ENCODE measurements at places on chromosomes 5 and 9.
A peak's percentile ranks its signal among the peaks of the same experiment; 100 is the strongest.

GRCh38 chr5:170488570-170488969 is 15.2 kb upstream of the KCNIP1 start:
- DNase-seq = no peak

- DNase-seq = no peak
Measured at GRCh38 chr9:92950359-92950955, 3.1 kb downstream of the FGD3 start.

DNA sequence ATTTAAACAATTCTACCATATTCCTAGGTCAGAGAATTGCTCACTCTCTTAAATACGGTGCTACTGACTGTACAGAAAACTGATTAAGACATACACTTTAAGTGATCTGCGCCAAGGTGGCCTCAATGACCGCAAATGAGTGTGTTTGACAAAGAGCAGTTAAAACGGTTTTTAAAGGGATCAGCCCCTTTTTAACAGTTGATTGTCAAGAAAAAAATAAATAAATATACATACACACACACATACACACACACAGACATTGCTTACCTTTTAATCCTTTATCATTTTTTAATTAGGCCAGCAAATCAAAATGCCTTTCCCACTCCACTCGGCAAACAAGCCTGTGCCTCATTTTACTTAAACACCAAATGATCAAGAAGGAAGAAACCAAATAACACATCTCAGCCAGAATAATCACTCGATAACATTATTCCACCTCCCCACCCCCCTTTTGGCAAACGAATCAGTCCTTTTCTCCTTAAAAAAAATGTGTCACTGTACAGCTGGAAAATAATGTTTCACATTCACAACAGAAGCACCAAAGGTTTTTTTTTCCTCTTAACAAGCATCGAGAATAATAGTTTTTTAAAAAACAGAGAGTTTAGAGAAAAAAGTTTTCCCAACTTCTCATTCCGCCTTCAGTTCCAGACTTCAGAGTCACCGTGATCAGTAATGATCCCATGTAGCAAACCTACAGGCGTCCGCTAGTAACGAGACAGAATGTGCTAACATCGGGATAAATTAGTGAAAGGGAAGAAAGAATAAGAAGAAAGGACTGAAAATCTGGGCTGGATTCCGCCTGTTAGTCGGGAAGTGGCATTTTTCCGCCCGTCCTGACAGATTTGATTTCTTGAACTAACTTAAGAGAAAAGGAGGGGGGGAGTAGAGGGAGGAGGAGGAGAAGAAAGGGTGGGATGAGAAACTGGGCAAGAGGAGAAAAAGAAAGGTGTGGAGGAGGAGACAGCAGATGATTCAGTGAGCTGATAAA is at the start of gene ZNF608:
Gene ZNF608 (minus strand): TSS at position 712 of the 988 bp plus-strand sequence. CDS start 1,650 bp downstream, outside the sequence.
- DNase-seq = no peak

DNA sequence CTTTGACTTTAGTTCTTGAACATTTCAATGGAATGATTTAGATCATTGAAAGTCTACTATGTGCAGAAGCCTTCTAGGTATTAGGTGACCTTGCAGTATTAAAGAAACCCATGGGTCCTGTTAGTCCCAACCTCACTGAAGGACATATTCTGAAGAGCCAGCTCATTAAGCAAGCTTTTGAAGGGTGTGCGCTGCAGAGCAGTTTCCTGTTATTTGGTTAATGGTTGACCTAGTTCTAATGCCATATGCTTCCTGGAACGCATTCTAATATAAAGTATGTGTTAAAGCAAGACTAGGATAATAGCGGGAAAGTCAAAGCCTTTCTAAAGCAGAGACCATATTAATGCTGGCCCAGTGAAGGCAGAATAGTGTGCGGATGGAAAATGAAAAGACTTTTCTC is 20.1 kb downstream of the ZNF462 start:
- no peak for DNase-seq

- peak; percentile 37 for DNase-seq
Measured at GRCh38 chr9:21559402-21560280, 77.5 kb upstream of the IFNE start.

DNA sequence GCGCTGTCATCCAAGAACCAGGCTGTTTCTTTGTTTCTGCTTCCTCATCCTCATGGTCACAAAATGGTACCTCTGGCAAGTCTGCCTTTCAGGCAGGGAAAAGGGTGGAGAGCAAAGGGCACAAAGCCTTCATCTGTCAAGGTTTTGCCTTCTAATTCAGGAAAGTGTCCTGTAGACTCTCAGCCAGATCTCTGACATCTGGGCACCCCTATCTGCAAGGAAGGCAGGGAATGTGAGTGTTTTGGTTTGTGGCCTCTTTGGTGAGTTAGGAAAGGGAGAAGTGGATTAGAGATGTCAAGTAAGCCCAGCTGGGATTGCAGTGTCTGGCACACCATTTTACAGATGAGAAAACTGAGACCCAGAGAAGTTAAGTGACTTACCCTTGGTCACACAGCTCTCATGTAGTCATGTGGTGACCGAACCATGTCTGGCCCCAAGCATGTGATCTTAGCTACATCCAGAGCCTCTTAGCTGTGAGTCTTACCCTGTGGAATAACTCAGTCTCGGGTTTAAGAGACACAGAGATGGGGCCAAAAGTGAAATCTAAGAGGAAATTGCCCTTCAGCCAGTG is 115.6 kb upstream of the SAP30L start:
- no peak for DNase-seq

- no peak for DNase-seq
Measured at GRCh38 chr5:112124788-112125187, 294.3 kb downstream of the EPB41L4A start.

DNA sequence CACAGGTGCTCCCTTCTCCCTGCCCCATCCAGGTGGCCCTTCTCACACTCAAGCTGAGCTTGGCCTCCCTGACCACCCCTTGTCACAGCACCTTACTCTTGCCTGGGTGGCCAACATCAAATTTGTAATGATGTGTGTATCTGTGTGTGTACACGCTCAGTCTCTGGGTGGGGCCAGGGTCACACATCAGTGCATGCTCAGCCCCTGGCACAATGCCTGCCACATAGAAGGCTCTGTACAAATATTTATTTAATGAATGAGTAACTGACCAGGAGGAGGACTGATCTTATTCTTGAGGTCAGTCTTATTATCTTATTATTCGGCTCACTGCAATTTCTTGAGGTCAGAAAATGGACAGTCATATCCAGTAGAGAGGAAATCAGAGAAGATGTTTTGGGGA is 41.3 kb upstream of the HAND1 start:
- DNase-seq = no peak

- DNase-seq = no peak
Measured at GRCh38 chr5:177453852-177454396, 7.3 kb downstream of the PRR7 start.

GRCh38 chr5:14164164-14165163 is 21.3 kb downstream of the TRIO start:
- DNase-seq = no peak

DNA sequence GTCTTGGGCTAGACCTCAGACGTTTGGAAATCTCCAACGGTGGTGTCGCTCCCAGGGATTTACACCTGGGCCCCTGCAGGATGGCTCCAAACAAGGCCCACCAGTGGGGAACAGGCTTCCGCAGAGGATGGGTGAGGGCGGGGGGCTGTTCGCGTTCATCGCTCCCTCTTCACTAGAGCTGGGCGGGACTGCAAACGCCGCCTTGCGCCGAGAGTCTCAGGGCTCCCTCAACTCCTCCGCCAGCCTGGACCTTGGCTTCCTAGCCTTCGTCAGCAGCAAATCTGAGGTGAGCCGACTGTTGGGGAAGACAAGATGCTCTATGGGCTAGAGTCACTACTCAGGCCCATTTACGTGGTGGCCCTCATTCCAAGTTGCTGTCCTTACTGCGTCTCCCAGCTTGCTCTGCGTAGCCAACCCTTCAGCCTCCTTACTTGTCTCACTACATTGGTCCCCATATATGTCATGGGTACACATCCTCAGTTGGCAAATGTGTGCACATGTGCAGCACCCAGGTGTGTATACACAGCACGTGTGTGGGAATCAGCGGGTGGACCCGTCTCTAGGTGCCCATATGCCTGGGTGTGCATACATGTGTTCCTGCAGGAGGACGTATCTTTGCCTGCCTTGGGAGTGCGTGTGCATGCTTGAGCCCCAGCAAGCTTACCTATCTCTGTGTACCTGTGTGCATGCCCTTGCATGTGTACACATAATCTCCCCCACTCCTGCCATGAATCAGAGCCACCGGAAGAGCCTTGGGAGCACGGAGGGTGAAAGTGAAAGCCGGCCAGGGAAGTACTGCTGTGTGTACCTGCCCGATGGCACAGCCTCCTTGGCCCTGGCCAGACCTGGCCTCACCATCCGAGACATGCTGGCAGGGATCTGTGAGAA is 10.5 kb downstream of the RGS14 start:
- no peak for DNase-seq

- no peak for DNase-seq
Measured at GRCh38 chr5:113281194-113281593, 153.6 kb downstream of the TSSK1B start.

DNA sequence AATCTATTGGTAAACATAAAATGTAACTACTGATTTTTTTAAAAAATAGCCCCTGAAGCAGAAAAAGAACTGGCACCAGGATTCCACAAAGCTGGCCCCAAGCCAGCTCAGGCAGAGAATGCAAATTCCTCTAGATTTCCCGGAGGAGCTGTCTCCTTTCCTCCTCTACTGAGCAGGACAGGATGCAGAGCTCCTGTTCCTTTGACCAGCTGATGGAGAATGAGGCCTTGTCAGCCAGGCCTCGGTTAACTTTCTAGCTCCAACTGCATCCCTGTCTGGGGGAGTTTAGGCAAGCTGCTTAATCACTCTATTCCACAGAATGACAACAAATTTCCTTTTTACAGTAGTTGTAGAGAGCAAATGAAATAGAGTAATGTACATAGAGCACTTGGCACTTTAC is 155.5 kb downstream of the GNAQ start:
- DNase-seq = no peak

Data from stimulated activated CD8-positive, alpha-beta memory T cell treated with anti-CD3 and anti-CD28 coated beads, Interleukin-2, amount 100 ng/mL, for 48 hours (primary cell).